ENCODE measurements at places on chromosomes 7 and 10.

GRCh38 chr7:1884583-1885350 is 214.7 kb downstream of the ELFN1 start:
- DNase-seq, result no peak

GRCh38 chr7:119556436-119556835 is 716.5 kb upstream of the KCND2 start:
- no peak for DNase-seq

- DNase-seq, result no peak
These were observed 3.7 kb downstream of the WDR37 start for GRCh38 chr10:1059902-1060301.

- DNase-seq, result no peak
These were observed 236.2 kb downstream of the DNAJB9 start for GRCh38 chr7:108805808-108806397.

DNA sequence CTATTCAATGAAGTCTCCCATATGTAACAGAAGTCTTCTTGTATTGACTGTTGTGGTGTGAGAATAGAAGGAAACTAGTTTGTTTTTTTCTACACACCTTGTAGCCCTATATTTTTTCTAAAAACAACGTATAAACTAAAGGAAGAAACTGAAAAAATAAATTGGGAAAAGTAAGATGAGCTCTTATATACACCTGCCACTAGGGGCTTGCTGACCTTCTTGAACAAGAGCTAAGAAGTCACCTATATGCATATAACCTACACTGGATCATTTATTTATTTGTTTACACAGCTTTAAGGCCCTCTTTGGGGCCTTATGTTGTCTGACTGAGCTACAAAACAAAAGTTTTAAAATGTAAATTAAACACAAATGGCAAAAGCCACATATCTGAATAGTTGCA is 383.0 kb downstream of the HPSE2 start:
- DNase-seq, result no peak
